Renal cortex interstitium (tissue), 15 donors: ENCODE measurements at places on chromosomes 5 and 9. TPM values are rescaled to one million over a fixed set of nuclear protein-coding genes. Genes with fewer than 3 reads are reported as not detected.

GRCh38 chr9:137547687-137548543, 2.3 kb downstream of the PNPLA7 start:
- no peak for DNase-seq

DNA sequence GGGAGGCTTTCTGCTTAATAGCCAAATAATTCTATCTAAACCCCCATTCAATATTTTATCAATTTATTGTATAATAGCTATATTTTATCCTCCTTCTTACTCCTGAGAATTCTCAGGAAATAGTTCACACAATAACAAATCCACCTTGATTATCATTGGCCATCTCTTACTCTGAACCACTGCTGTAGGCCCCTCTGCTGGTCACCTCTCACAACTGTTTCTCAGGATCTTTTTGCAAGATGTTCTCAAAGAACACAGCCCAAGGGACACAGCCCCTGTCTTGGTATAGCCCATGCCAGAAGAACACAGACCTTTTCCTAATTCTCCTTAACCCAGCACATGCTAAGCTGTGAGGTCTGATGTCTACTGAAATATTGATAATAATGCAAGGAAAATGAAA, 74.9 kb upstream of the HTR4 start:
- DNase-seq, result no peak

DNA sequence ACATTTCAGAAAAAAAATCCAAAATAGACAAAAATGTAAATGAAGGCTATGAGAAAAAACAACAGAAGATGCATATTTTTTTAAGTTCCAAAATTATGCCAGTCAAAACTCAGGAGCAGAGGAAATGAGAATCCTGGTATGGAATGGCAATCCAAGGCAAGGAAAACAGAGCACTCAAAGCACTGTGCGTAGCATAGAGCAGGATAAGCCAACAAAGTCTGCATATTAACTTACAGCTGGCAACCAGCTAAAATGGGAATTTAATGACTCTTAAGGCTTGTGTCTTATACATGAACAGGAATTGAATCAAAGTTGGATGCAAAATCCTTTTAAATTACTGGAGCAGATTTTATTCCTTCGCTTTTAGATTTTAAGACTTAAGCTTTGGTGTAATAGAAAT, 203.5 kb upstream of the DAPK1 start:
- DNase-seq, result no peak

- no peak for DNase-seq
Measured at GRCh38 chr5:134944630-134945029, 23.1 kb upstream of the CATSPER3 start.

GRCh38 chr9:126671381-126671831, 57.7 kb downstream of the LMX1B start:
- no peak for DNase-seq

- no peak for DNase-seq
Measured at GRCh38 chr5:107887166-107887943, 216.6 kb upstream of the EFNA5 start.

GRCh38 chr5:120938604-120939003, 474.5 kb downstream of the PRR16 start:
- DNase-seq, result no peak

- no peak for DNase-seq
Measured at GRCh38 chr9:116819116-116819515, 132.0 kb downstream of the TRIM32 start.

DNA sequence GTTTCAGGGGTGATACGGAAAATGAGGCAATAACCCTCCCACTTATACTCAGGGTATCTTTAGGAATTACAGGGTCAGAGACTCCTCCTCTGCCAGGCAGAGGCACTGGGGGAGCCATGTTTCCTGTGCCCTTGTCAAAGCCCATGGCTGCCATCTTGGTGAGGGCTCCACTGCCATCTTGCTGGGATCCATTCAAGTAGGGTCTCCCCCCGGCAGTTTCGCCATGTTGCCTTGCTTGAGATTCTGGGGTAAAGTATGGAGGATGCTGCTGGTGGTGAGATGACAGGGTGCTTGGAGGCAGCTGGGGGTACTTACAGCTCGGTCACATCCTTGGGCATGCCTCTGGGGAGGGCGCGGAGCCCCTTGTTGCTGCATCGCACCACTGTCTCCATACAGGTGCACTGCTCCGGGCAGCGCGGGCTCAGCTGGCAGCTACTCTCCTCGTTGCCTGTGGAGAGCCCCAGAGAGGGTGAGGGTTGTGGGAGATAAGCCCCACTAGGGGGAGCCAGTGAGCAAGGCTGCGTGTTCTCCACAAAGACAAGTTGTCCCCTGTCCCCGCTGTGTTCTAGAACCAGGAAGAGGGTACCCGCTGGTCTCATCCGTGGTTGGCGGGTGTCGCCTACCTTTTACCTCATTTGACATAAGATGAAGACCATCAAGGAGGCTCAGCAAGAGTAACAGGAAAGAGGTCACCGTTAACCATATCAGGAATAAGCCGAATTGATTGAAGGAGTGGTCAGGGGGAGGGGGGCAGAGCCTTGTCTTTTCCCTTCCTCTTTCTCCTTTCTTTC, 169.0 kb upstream of the PANK3 start:
- DNase-seq, result no peak

DNA sequence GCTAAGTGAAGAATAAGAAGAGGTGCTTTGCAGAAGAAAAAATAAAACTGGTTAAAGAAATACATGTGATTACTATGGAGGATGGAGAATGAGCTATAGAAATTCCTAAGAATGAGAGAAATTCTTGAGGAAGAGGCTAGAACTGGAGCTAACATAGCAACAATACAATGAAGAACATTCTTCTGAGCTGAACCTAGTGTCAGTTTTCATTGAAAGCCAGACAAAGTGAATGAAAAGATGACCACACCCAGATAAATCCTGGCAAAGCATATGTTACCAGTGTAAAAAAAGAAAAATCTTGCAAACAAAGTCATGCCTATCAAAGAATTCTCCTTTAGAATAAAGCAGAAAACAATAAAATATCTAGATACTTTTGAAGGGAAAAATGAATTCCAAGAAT, 39.6 kb downstream of the SGCD start:
- DNase-seq, result no peak

DNA sequence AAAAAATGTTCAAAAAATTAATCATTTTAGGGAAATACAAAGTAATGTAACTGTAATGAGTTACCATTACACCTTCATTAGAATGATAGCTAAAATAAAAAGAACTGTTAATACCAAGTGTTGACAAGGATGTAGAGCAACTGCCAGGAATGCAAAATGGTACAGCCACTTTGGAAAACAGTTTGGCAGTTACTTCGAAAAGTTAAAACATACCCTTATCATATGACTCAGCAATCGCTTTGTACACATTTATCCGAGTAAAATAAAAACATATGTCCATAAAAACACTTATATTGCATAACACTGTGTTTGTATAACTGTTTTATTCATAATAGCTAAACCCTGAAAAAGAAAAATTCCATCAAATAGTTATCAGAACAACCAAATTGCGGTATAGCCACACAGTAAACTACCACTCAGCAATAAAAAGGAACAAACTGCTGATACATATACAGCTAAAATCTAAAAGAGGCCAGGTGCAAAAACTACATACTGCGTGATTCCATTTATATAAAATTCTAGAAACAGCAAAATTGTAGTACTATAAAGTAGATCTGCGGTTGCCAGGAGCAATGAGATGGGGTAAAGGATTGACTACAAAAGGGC, 61.7 kb downstream of the RFX3 start:
- no peak for DNase-seq

DNA sequence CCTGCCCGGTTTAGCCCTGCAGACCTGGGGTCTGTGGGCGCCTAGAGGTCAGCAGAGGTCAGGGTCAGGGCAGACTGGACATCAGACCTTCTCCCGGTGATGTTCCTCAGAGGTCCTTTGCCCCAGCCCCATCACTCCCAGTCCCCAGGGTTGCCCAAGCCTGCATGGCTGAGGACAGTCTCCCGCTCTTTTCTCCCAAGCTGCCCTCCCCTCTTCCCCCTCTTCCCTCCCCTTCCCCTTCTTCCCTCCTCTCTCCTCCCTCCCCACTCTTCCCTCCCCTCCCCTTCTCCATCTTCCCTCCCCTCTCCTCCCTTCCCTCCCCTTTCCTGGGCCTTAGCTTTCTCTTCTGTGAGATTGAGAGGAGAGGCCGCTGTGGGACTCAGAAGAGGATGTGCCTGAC, 10.4 kb downstream of the LHX3 start:
- DNase-seq, result no peak

DNA sequence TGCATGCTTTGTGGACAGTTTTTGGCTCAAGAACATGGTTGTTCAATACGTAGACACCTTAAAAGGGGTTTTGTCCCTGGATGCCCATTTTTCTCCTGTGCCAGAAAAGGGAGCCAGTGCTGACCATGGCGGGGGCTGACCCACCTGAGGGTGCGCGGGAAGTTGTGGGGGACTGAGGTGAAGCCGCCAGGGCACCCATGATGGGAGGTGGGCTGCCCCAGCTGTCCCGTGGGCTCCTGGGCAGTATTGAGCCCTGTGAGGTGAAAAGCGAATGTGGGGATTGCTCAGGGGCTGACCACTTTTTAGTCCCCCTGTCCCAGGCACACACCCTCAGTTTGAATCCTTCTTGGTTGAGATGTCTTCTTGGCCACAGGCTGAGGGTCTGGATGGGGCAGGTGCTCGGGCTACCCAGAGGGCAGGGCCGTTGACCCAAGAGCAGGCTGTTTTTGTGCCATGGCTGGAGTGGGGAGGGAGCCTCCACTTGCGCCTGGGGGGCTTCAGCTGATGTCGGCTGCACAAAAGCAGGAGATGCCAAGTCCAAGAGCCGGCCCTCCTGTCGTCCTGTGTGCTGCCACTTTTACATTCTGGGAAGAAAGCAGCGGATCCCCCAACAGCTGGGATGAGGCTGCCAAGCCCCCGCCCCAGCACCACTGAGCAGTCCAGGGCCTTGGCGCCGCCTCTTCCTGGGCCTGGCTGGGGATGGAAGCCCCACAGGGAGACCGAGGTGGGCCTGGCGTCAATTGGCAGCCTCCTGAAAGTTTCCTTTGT, 120.1 kb downstream of the WNK2 start:
- DNase-seq, result no peak

DNA sequence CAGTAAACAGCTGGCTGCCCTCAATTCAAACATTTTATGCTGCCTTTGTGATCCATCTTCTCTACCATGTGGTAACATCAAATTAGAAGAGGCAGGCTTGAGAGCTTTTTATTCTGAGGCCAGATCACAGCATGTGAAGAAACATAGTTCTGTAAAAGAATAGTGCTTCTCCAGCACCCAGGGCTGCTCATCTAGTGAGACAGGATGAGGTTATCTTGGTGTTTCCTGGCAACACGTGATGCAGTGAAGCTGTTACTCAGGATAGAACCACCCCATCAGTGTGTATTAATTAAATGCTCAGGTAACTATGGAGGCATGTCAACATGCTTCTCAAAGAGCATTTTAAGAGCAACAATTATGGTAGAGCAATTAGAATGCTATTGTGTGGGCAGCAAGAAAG, 400.5 kb upstream of the ACO1 start:
- no peak for DNase-seq

DNA sequence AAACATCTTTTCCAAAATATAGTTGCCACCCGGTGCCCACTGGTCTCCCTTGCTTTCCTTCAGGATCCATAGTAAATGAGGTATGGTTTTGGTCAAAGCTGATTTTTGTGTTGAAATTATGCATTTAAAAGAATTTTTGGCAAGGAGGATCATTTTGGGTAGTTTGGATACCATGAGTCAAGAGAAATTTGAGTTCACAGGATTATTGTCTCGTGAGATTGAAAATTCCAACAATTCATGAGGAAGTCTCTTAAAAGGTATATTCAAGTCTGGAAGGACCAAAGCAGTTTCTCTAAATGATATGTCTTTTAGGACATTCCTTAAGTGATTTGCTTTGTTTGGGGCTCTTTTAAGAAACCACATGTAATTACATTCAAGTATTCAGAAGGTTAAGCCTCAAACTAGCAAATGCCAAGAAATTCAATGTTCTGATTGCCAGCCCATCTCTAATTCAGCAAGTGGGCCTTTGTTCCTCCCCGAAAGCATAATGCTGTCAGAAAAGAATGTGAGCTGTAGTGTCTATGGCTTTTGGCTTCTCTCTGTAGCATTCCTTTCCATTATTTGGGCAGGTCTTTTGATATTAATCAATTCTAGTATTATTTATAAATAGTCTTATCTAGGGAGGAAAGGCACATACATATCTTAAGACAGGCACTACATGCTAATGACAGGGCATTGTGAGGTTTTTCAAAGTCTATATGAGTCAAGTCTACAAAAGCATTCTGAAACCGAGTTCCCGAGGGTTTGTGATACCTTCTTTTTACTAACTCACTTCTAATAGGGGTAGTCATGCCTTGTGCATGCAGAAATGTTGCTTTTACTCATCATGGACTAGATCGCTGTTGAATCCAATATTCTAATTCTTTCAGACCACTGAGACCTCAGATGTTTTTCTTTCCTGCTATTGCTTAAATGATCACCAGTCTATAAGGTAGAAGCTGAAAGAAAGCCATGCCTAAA, 453.9 kb downstream of the ENC1 start:
- no peak for DNase-seq

DNA sequence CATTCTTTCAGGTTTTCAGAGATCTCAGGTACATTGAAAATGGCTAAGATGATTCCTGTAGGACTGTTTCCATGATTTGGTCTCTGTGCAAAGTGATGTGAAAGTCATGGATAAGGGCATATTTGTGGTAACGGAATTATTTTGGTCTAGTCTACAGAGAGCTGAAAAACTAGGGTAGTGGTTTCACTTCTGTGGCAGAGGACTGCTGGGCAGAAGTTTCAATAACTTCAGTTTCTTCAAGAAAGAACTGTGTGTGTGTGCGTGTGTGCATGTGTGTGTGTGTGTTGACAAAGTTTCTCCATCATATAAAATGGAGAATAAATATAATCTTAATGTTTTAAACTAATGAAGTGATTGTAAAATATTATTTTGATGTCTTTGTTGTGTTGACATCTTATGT, 4.3 kb downstream of the CNOT8 start:
- no peak for DNase-seq

DNA sequence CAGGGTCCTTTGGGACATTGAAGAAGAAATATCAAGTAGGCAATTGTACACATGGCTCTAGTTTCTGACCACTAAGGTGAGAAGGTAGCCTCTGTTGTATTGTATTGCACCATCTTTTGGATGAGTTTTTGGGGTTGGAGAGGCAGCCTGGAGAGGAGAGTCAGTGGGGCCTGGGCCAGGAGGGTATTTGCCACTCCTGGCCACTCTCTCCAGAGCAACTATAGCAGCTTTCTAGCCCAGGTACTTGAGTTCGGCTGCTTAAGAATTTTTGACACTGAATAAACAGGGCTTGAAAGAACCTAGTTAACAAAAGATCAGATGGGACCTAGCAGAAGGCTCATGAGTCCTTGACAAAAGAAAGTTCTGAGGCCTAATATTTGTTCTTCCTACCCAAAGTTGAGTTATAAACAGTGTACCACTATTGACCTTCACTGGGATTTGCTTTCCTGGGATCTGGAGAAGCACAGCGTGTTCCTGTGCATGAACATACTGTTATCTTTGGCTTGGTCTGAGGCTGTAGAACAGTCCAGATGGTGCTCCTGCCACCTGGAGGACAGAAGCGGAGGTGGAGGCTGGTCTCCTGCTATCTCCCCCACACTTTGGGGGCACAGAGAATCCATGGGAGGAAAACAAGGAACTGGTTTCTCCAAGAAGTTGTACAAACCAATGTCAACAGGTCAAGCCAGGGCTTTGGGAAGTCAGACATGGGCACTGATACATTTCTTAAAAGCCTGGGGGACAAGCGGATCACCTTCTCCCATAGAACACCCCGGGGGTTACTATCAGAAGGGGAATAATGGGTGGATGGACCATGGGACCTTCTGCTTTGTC, 110.4 kb upstream of the LIFR start:
- DNase-seq, result no peak

Gene PCDHGB5
- polyA plus RNA-seq, result 8.6 TPM

Gene CD14
- 11.5 TPM for polyA plus RNA-seq

Gene PCDHGA12
- 1.9 TPM for polyA plus RNA-seq

Gene PKD2L2
- polyA plus RNA-seq, result 0.13 TPM

Gene ENHO
- polyA plus RNA-seq, result 1.4 TPM

Gene MACIR
- 19.5 TPM for polyA plus RNA-seq
